ENCODE measurements at places on chromosomes 4 and X.
A peak's percentile ranks its signal among the peaks of the same experiment; 100 is the strongest.

GRCh38 chrX:104166735-104167436 is 633 bp downstream of the FAM199X start:
- DNase-seq, result no peak

DNA sequence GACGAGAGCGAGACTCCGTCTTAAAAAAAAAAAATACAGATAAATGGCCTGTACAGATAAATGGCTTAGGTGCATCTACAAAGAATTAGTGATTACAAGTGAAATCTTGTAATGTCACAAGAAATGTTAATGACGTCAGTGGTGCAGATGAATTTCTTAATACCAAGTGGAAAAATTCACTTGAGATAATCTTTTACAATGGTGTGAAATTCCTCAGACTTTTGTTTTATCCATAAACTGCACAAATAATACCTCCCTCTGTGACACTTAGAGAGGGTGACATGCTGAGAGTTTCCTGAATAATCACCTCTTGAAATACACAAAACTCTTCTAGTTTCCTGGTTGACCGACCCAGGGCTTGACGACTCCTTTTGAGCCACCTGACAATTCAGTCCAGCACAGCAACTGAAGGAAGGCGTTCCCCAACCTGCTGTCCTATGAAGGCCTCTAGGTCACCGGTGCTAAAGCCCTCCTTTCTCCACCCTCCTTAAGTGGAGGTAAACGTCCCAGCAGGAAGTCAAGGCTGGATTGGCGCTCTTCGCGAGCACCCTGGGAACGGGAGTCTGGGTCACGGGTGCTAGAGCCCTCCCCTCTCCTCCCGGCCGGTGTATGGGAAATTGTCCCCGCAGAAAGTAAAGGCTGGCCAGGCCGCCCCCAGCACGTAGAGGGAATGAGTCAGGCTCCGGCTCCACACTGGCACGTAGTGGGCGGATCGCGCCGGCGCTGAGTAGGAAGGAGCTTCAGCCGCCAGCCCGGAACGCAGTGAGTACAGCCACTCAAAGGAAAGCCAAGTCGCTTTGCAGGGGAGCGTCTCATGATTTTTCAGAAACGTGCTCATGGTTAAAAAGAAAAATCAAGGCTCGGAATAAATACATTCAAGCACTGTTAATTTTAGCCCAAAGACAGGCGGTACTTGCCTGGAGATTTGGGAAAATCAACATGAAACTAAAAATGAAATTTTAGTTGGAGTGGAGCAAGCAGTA is at the start of gene TMEM144:
TMEM144 (plus strand) TSS at position 662 of the 983 bp plus-strand sequence. CDS start 2,182 bp downstream, outside the sequence.
- DNase-seq, result peak; percentile 11

GRCh38 chr4:8344377-8344776 is 74.8 kb downstream of the HTRA3 start:
- no peak for DNase-seq

GRCh38 chr4:15809466-15809865 is 31.3 kb downstream of the CD38 start:
- no peak for DNase-seq

DNA sequence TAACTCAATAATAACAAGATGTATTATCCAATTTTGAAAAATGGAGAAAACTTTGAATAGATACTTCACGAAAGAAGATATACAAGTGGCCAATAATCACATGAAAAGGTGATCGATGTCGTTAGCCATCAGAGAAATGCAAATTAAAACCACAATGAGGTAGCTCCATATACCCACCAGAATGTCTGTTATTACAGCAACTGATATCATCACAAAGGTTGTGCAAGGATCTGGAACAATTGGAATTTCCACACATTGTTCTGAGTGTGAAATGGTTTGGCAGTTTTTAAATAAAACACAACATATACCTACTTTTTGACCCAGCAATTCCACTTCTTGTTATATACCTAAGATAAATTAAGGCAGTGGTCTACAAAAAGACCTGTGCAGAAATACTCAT is 71.7 kb downstream of the IRS4 start:
- DNase-seq, result no peak

DNA sequence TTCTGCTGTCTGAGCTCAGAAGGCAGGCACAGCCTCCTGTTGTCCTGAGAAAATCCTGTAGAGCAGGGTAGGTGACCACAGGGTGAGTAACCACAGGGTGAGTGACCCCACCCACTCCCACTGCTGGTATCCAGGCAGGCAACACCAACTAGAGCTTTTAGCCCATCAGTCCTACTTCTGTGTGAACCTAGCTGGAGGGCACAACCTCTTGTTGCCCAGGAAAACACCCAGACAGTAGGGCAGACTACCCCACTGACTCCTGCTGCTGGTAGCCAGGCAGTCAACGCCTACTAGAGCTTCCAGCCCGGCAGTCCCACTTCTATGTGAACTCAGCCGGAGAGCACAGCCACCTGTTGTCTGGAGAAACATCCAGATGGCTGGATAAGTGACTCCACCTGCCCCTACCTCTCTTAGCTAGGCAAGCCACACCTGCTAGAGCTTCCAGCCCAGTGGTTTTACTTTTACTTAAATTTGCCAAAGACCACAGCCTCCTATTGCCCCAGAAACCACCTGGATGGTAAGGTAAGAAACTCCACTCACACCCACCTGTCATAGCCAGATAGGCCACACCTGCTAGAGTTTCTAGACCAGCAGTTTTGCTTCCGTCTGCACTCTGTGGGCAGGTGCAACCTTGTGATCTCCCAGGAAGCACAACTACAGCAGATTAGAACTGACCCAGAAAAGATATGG is 371.6 kb downstream of the INPP4B start:
- peak; percentile 46 for DNase-seq

- DNase-seq, result no peak
These were observed 47.7 kb downstream of the C4orf50 start for GRCh38 chr4:5970381-5971077.

DNA sequence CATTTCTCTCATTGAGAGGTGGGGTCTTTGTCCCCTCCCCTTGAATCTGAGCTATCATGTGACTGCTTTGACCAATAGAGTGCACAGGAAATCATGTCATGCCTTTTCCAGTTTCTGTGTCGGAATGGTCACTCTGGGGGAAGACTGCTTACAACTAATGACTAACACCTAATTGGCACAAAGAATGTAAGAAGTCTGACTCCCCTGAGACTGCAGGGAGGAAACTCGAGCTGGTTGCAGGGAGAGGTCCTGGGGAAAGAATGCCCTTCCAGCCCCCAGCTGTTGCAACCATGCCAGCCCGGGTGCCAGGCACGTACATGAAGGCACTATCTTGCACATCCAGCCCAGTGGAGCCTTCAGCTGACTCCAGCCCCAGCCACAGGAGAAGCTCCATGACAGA is 254.2 kb downstream of the DHX15 start:
- no peak for DNase-seq

DNA sequence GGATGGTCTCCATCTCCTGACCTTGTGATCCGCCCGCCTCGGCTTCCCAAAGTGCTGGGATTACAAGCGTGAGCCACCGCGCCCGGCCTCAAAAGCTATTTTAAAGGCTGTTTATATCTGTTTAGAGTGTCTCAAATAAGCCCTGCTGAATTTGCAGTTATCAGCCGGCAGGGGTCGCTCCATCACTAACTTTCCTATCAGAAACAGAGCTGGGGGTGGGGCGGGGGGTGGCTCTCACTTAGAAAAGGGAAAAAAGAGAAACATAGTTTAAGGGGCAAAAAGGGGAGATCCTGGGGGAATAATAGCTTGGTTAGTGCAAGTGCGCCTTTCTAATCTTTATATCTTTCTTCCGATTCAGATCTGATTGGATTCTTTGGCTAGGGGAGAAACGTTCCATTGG is 450.7 kb downstream of the UBE2NL start:
- no peak for DNase-seq

DNA sequence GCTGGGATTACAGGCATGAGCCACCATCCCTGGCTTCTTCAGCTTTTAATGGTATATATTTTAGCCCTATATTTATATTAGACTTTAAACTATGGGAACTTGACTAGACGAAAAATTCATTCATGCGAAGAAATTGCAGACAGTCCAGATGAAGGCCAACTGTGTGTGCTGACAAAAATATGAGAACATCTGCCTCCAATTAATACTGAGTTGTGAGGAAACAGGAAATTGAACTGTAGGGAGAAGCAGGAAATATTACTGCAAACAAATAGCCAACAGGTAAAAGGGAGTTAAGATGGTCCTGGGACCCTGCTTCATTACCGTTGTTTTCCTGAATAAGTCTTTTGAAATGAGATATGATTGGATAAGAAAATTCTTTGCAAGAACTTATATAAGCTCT is 26.3 kb downstream of the MGARP start:
- DNase-seq, result no peak

GRCh38 chr4:165541851-165542459 is 163.1 kb downstream of the CPE start:
- no peak for DNase-seq

- no peak for DNase-seq
These were observed 154.0 kb upstream of the RASGEF1B start for GRCh38 chr4:81625422-81626417.

DNA sequence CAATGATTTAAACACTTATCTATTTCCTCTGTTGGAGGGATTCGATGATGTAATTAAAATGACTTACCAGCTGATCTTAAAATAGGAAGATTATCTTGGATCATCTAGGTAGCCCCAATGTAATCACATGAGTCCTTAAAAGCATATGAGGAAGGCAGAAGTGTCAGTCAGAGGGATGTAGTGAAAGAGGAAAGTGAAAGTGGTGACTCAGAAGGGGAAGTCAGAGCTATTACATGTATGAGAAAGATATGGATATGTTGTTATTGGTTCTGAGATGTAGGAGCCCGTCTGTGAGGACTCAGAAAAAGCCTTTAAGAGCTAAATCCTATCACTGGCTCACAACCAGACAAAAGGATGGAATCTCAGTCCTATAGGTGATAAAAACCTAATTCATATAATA is 456.4 kb downstream of the DACH2 start:
- DNase-seq, result no peak

DNA sequence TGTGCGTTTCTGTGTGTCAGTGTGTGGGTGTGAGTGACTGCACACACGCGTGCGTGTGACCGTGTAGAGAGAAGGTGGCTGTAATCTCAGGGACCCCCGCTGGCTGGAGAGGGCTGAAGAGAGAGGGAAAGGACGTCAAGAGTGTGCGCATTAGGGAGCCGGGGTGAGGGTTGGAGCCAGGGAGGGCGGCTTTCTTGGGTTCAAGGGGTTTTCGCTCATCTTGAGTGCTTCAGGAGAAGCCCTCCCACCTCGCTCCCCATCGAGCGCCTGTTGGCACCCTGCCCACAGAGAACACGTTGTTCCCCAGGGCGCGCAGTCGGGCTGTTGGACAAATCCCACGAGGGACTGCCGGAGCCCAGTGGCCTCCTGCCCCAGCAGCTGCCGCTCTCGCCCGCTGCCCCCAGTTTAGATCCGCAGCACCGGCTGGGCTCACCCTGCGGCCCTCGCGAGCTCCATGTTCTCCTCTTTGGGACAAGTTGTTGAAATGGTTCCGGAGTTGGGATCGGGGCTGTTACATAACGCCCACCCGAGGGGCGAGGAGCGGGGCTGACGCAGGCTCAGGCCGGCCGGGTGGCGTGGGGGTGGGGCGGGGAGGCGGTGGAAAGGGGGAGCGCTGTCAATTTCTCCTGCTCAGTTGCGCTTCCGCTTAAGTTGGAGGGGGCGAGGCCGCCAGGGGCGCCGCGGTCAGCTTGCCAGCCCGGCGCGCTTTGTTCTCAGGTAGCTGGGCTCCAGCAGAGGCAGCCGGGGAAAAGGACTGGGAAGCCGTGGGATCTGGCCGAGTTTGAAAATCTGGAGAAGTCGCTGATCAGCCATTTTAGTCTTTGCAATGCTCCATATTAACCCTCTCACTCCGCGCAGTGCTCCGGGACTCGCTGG is 1.6 kb downstream of the GRIA2 start:
- no peak for DNase-seq

DNA sequence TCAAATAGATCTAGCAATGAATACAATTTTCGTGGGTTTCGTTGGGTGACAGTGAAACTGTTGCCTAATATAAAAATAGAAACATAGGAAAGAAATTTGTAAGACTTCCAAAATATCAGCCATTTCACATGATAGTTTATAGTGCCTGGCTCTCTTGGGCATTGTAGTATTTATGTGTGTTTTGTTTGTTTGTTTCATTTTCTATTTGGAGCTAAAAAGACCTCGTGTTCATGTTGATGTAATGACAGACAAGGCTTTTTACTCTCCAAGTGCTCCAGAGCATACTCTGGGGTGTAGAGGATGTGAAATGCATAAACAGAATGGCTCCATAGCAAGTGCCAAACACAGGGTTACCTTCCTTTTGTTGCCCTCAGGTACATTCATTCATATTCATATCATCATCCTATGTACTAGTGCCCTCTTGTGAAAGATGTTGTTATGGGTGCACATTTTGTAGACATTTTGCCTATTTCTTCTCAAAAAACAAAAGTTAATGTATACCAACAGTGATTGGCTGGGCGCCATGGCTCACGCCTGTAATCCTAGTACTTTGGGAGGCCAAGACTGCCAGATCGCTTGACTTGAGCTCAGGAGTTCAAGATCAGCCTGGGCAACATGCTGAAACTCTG is 100.7 kb upstream of the AMOT start:
- no peak for DNase-seq

DNA sequence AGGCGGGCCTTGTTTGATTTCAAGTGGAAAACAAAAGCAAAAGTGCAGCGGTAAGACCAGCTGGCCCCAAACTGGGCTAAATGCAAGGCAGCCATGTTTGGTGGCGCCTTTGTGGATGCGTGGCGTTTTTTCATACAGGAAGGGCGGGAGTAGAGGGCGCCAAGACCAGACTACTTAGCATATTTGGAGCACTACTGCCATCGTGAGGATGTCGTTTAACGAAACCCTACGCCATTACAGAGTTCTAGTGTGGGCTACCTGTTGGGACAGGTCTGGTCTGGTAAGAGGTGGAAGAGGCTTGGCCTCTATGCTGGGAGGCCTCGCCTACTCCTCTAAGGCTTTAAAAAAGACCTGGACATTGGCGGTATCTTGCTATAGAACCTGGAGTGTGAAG is 230.7 kb upstream of the STK26 start:
- no peak for DNase-seq

- no peak for DNase-seq
These were observed 22.8 kb downstream of the C4orf54 start for GRCh38 chr4:99634742-99635360.

DNA sequence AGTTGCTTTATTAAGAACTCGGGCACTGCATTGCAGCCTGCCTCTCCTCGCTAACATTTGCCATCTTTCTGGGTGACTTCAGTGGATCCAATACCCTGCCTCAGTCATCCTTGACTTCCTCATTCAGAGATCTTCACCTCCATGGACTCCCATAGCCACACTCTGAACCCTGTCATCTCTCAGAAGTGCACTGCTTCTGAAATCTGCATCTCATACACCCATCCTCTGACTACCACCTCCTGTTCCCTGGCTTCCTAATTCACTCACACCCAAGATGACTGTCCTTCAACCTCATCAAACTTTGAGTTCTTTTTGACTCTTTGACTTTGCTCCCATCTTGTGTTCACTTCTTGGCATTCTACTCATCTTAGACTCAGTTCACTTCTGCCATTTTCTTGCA is 25.3 kb upstream of the CYBB start:
- no peak for DNase-seq

GRCh38 chrX:34559325-34559724 is 97.8 kb downstream of the TMEM47 start:
- DNase-seq, result no peak

- no peak for DNase-seq
These were observed 314.2 kb upstream of the IGFBP7 start for GRCh38 chr4:57424232-57424897.

All from CD4-positive, alpha-beta T cell treated with Interleukin-21 for 1 hour (primary cell).